PC-3 (cell line): ENCODE measurements at places on chromosomes 2 and 18. TPM values are rescaled to one million over a fixed set of nuclear protein-coding genes. Genes with fewer than 3 reads are reported as not detected.
A peak's percentile ranks its signal among the peaks of the same experiment; 100 is the strongest.

DNA sequence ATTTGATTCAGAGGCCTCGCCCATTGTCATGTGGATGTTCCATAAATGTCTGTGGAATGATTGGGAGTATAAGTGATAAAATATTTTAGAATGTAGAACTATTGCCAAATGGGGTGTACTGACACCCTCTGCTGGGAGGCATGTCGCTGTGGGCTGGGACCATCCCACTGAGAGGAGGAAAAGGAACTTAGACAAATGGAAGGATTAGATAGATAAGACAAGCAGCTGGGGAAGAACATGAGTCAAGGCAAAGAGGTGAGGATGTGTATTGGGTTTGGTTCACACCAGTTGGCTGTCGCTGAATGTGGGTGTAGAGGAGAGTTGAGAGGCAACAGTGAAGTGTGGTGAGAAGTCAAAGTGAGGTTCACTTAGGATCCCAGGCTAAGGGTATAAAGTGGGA lies 4.0 kb downstream of the C2orf74 start:
- peaks cover 10% of the 10 kb centered on the region for H3K36me3 ChIP-seq
- H3K27me3 ChIP-seq, result no peaks in the 10 kb centered on the region
- no peak for DNase-seq
- no peaks in the 10 kb centered on the region for H3K4me1 ChIP-seq

- H3K27ac ChIP-seq, result no peak overlapping the region
- H3K4me1 ChIP-seq, result no peaks in the 10 kb centered on the region
- no peaks in the 10 kb centered on the region for H3K27me3 ChIP-seq
- no peak overlapping the region for H3K4me3 ChIP-seq
- DNase-seq, result peak; percentile 47
These were observed 78.1 kb upstream of the PELI1 start for GRCh38 chr2:64222351-64222750.

GRCh38 chr2:45612285-45612684 lies 1.2 kb upstream of the SRBD1 start:
- no peak overlapping the region for H3K27ac ChIP-seq
- no peak overlapping the region for H3K4me3 ChIP-seq
- H3K4me1 ChIP-seq, result peaks cover 32% of the 10 kb centered on the region
- DNase-seq, result peak; percentile 33
- no peaks in the 10 kb centered on the region for H3K27me3 ChIP-seq

Gene C2orf80
- total RNA-seq, result not detected in 2 replicates

GRCh38 chr2:3377279-3377611 lies 373 bp downstream of the EIPR1 start:
- peak overlapping the region; percentile 82 for H3K4me3 ChIP-seq
- H3K36me3 ChIP-seq, result peaks cover 5% of the 10 kb centered on the region
- peak; percentile 46 for DNase-seq
- H3K27ac ChIP-seq, result peak overlapping the region; percentile 56
- H3K27me3 ChIP-seq, result no peaks in the 10 kb centered on the region

DNA sequence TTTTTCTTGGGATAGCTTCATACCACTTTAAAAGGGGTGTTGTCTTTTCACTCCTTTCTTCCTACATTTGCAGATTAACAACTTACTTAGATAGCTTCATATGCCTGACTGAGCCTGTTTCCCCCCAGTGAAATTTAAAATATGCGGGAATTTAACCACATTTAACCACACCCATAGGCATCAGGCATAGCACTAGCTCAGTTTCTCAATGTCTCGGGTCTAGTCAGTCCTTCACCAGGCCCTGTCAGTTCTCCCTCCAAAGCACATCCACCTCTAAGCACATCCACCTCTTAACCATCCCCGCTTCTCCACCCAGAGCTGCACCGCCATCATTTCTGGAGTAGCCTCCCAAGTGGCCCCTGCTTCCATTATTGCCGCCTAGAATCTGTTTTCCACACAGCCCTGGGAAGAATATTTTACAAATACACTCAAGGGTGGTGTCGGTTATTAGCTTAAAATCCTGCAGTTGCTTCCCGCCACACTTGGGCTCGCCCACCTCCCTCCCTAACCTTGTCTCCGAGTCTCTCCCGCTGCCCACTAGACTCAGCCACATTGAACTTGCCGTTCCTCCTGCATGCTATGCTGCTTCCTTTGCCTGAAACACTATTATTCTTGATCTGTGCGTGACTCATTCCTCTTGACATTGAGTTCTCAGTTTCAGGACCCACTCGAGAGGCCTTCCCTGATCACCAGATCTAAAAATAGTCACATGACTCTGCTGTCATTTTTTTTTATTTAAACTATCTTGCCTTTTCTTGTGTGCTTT lies 68.3 kb downstream of the SPTBN1 start:
- H3K27ac ChIP-seq, result peak overlapping the region; percentile 31
- H3K36me3 ChIP-seq, result peaks cover 18% of the 10 kb centered on the region; the same call in 1 of the 2 replicates
- H3K27me3 ChIP-seq, result no peaks in the 10 kb centered on the region
- peak; percentile 42 for DNase-seq
- H3K4me1 ChIP-seq, result peaks cover 35% of the 10 kb centered on the region

Gene CKAP2L
- total RNA-seq, result 16.0 and 20.7 TPM in 2 replicates

Gene MOCOS
- 5.1 TPM in 2 replicates for total RNA-seq

DNA sequence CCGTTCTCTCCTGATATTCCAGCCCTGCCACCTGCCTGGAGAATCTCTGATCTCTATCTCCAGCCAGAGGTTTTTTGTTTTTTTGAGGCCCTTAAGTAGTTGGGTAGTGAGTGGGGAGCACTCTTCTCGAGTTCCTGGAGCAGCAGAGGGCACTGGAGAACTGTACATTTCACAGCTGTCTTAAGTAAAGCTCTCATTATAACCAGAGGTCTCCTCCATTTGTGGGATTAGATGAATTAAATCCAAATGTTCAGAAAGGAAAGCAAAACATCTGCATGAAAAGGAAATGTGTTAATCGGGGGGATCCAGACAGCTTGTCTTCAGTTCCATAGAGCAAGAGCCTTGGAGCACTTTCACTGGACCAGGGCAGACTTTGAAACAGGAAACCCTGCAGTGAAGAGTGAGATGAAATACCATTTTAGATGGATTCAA lies 32.8 kb downstream of the AOX1 start:
- H3K27ac ChIP-seq, result no peak overlapping the region
- no peaks in the 10 kb centered on the region for H3K36me3 ChIP-seq
- H3K27me3 ChIP-seq, result no peaks in the 10 kb centered on the region
- H3K4me3 ChIP-seq, result no peak overlapping the region

GRCh38 chr2:160934263-160934662 lies 226.0 kb upstream of the TANK start:
- no peaks in the 10 kb centered on the region for H3K36me3 ChIP-seq
- no peaks in the 10 kb centered on the region for H3K27me3 ChIP-seq

GRCh38 chr2:54767921-54768320 lies 44.5 kb downstream of the EML6 start:
- no peaks in the 10 kb centered on the region for H3K27me3 ChIP-seq
- no peaks in the 10 kb centered on the region for H3K36me3 ChIP-seq
- peak overlapping the region; percentile 35 for H3K27ac ChIP-seq

DNA sequence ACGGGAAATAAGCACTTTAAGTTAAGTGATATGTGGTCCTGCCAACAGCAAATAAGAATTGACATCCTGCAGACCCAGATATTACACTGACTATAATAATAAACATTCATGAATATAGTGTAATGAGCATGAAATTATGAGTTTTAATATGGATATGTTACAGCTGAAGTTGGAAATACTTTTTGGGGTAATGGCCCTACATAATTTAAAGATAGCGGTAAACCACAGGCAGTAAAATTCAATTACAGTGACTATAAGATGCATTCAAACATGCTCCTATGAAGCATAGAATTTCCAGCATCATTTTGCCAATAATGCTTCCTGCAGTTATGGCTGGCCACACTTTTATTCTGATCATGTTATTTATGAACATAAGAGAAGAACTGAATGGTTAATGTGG lies 49.4 kb upstream of the LRRTM4 start:
- H3K36me3 ChIP-seq, result no peaks in the 10 kb centered on the region
- no peaks in the 10 kb centered on the region for H3K4me1 ChIP-seq
- H3K4me3 ChIP-seq, result no peak overlapping the region
- H3K27ac ChIP-seq, result no peak overlapping the region
- H3K27me3 ChIP-seq, result no peaks in the 10 kb centered on the region
- no peak for DNase-seq

- no peaks in the 10 kb centered on the region for H3K36me3 ChIP-seq
- no peak overlapping the region for H3K4me3 ChIP-seq
- H3K27ac ChIP-seq, result no peak overlapping the region
- H3K27me3 ChIP-seq, result no peaks in the 10 kb centered on the region
- no peaks in the 10 kb centered on the region for H3K4me1 ChIP-seq
- DNase-seq, result no peak
These were observed 147.5 kb upstream of the BCL2L11 start for GRCh38 chr2:110973262-110973661.

DNA sequence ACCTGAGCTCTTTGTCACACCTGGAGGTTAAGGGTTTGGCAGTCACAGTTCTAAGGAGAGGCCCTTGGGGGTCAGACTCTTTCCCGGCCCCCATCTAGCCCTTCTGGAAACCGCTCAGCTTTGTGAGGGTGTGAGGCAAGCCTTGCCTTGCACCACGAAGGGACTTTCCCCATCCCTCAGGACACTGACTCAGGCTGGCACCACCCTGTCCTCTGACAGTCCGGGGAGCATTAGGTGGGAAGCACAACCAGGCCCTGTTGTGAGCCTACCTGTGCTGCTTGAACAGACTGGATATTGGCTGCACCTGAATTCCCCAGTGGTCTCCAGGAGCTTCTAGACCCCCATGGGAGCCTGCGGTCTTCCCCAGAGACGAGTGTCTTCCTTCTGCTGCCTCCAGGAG lies 47.0 kb upstream of the GBX2 start:
- no peaks in the 10 kb centered on the region for H3K36me3 ChIP-seq
- H3K4me3 ChIP-seq, result no peak overlapping the region
- H3K27ac ChIP-seq, result no peak overlapping the region
- no peaks in the 10 kb centered on the region for H3K27me3 ChIP-seq

GRCh38 chr2:237886685-237887481 lies 27.5 kb downstream of the RAMP1 start:
- DNase-seq, result no peak
- H3K36me3 ChIP-seq, result peaks cover 4% of the 10 kb centered on the region; the same call in 1 of the 2 replicates
- H3K27ac ChIP-seq, result no peak overlapping the region
- H3K27me3 ChIP-seq, result no peaks in the 10 kb centered on the region
- H3K4me3 ChIP-seq, result no peak overlapping the region

DNA sequence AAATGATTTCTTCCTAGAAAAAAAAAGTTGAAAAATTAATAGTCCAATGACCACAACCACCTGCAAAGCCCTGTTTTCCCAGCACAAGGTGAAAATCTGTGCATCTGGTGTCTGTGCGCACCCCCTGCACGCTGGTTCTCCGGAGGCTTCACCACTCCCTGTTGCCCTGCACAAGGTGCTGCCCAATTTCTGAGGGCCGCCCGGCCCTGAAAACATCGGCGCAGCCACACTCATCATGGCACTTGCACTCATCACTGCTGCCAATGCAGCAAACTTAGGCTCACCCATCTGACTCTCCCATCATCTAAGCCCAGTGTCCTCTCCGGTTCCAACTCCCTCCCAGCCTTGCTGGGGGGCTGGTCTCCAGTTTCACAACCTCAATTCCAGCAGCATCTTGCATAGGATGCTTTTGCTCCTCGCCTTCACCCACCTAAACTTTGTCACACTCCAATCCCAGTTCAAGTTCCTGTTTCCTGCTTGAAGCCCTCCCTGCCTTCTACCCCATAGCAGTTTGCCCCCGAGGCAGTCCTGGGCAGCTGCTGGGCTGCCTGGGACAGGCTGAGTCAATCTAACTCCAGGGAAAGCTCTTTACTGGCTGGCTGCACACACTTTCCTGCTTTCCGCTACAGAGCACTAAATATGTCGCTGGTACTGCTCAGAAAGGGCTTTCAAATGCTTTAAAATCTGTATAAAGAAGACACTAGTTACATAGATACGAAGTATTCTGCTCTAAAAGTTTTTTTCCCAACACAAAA lies 522.5 kb upstream of the ID2 start:
- no peak overlapping the region for H3K27ac ChIP-seq
- H3K36me3 ChIP-seq, result no peaks in the 10 kb centered on the region
- no peaks in the 10 kb centered on the region for H3K27me3 ChIP-seq

- no peak for DNase-seq
- no peak overlapping the region for H3K27ac ChIP-seq
- H3K36me3 ChIP-seq, result no peaks in the 10 kb centered on the region; the same call in 1 of the 2 replicates
- no peak overlapping the region for H3K4me3 ChIP-seq
- H3K27me3 ChIP-seq, result no peaks in the 10 kb centered on the region
- peaks cover 4% of the 10 kb centered on the region; the same call in 1 of the 2 replicates for H3K4me1 ChIP-seq
These were observed 11.5 kb upstream of the ASB1 start for GRCh38 chr2:238415036-238415764.

Gene FAP
- total RNA-seq, result not detected in 2 replicates

Gene HOXD3
- 3.0 and 4.4 TPM in 2 replicates for total RNA-seq

Gene LIMS4
- total RNA-seq, result 0.33 TPM in 1 of 2 replicates, not detected in the other

- no peak overlapping the region for H3K4me3 ChIP-seq
- no peak overlapping the region for H3K27ac ChIP-seq
- DNase-seq, result no peak
These were observed 93.5 kb downstream of the POLR1A start for GRCh38 chr2:86012007-86012712.

DNA sequence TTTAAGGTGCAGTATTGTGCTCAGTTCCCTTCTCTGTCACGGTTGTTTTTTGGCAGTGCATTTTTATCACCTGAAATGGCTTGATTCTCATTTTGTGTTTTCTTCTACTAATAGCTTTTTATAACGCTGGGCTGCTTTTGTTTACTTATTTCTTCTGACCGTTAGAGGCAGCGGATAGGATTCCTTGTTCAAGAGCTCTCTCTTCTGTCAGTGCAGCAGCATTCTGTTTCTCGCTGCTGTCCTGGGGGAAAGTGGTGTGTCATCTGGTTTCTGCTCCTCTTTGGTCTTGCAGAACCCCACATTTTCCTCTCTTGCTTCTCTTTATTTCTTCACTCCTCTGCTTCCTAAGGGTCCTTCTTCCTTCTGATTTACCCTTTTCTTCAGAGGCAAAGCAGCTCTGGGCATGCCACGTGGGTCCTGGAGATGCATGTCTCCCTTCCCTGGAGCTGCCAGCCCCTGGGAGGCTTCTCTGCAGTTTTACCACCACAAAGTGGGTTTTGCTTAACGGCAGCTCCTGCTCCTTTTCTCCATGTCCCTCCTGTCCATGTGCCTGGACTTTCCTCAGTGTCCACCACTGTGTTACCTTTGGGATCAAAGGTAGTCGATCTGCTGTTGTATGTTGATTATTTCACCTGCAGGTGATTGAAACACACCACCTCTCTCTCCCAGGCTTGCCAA lies 47.3 kb upstream of the SNTG2 start:
- H3K27me3 ChIP-seq, result peaks cover 47% of the 10 kb centered on the region
- H3K27ac ChIP-seq, result no peak overlapping the region
- H3K36me3 ChIP-seq, result no peaks in the 10 kb centered on the region
- no peak for DNase-seq

DNA sequence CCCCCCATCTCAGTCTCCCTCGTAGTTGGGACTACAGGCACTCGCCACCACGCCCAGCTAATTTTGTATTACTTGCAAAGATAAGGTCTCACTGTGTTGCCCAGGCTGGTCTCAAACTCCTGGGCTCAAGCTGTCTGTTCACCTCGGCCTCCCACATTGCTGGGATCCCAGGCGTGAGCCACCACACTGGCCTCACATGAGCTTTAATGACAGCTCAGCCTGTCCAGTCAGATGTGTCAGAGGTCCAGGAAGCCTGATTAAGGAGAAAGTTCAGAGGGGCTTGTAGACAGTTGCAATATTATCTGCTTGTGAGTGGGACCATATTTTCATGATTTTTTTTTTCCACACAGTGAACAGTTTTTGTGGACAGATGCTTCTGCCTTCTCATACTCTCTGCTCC lies 82.0 kb downstream of the LIMS1 start:
- no peaks in the 10 kb centered on the region for H3K36me3 ChIP-seq
- H3K27ac ChIP-seq, result peak overlapping the region; percentile 76
- peak overlapping the region; percentile 10; the same call in 1 of the 2 replicates for H3K4me3 ChIP-seq
- H3K27me3 ChIP-seq, result no peaks in the 10 kb centered on the region
